Activated CD4-positive, alpha-beta T cell treated with anti-CD3 and anti-CD28 coated beads, Interleukin-2, Interleukin-6, amounts not matched to agents 100 ng/mL and 50 ng/mL, durations not matched to agents 16 hours and 8 hours (primary cell): ENCODE measurements at places on chromosomes 4 and X.
A peak's percentile ranks its signal among the peaks of the same experiment; 100 is the strongest.

GRCh38 chr4:72994670-72995069 lies 74.8 kb downstream of the COX18 start:
- DNase-seq, result no peak

DNA sequence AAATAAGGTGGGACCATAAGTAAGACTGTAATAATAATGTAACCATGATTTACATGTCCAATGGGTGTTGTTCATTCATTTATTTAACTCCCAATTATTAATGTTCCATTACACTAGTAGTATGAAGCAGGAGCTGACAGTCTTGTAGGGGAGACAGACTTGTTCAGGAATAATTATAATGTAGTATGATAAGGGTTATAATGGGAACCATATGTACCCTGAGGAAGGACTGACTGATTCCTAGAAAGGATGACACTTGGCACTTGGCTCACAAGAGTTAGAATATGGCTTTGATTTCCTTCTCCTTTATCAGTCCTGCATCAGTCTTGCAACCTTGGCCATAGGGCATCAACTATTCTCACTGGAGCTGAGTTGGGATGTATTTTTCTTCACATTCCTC lies 24.2 kb downstream of the PCDH7 start:
- DNase-seq, result no peak

DNA sequence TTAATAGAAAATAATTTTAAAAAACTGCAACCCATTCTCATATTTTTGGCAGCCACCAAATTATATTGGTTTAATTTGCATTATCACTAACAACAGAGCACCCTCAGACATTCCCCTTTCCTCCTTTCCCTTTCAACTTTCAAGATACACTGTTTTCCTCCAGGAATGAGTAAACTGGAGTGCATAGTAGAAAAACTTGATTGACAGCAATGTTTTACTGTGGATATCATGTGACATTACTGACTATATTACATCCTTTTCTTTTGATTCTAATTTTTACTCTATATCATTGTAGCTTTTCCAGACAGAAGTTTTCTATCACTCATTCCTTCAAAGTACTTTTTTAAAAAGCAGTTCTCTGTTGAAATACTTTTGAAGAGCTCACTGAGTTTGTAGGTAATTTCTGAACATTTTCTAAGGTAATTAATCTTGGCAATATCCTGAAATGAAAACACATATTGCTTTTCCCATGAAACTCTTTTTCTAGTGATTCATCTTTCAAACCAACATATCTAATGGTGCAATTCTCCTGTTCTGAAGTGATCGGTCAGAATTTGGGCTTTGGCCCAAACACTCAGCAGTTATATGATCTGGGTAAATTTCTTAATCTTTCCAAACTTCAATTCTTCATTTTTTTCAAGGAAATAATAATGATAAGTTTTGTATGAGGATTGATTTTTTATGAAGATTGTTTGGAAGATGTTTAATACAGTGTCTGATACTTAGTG lies 920.4 kb upstream of the EPHA5 start:
- no peak for DNase-seq

GRCh38 chr4:24991015-24991414 lies 39.7 kb downstream of the LGI2 start:
- DNase-seq, result no peak

DNA sequence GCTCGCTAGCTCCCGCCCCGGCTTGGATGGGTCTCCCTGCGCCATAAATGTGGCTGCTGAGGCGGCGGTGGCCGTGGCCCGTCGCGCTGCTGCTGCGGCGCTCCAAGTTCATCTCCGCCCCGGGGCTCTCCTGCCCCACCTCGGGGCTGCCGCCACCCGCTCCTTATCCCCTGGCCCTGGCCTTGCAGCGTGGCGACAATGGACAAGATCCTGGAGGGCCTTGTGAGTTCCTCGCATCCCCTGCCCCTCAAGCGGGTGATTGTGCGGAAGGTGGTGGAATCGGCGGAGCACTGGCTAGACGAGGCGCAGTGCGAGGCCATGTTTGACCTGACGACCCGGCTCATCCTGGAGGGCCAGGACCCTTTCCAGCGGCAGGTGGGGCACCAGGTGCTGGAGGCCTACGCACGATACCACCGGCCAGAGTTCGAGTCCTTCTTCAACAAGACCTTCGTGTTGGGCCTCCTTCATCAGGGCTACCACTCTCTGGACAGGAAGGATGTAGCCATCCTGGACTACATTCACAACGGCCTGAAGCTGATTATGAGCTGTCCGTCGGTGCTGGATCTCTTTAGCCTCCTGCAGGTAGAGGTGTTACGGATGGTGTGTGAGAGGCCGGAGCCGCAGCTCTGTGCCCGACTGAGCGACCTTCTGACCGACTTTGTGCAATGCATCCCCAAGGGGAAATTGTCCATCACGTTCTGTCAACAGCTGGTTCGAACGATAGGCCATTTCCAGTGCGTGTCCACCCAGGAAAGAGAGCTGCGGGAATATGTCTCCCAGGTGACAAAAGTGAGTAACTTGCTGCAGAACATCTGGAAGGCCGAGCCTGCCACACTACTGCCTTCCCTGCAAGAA lies 763 bp downstream of the USP38 start:
- DNase-seq, result peak; percentile 37

- no peak for DNase-seq
These were observed 452.3 kb downstream of the ZIC3 start for GRCh38 chrX:138018145-138018799.

DNA sequence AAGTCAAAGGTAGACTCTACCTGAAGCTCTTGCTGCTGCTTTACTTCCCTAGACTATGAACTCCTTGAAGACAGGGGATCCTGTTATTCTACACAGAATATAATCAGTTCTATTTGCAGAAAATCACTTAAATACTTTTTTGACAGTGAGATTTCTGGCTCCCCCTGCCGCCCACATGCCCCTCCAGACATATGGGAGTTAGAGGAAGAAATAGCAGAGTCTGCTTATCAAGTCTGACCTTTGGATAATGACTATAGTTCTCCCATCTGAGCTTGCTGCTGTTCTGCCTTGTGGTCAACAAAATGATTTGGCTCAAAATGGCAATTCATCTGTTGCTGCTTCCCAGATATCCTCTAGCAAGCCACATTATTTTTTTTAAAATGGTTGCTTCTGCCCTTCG lies 101.1 kb downstream of the ENOX2 start:
- DNase-seq, result no peak

GRCh38 chrX:9865804-9866472 lies 79.7 kb downstream of the SHROOM2 start:
- no peak for DNase-seq

DNA sequence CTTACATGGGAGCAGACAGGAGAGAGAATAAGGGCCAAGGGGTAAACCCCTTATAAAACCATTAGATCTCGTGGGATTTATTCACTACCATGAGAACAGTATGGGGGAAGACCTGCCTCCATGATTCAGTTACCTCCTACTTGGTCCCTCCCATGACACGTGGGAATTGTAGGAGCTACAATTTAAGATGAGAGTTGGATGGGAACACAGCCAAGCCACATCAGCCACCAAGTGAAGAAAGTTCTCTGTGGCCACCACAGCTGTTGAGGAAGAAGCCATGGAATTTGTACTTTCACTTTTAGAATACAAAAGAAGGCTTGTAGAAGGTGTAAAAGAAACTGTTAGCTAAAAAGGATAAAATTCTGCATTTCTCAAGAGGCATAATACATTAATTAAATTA lies 67.0 kb upstream of the CXorf51A start:
- DNase-seq, result no peak

DNA sequence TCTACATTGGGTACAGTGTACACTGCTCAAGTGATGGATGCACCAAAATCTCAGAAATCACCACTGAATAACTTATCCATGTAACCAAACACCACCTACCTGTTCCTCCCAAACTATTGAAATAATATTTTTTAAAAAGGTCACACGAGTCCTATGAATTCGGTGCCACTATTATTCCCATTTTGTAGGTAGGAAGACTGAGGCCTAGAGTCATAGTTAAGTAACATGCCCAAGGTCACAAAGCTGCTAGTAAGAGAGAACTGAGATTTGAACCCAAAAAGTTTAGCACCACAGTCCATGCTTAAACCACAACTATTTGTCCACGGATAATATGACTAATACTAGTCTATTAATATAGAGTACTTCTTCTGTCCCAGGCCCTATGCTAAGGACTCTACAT lies 2.7 kb downstream of the ARHGEF6 start:
- DNase-seq, result no peak

GRCh38 chr4:33446953-33447352 lies 2726.8 kb downstream of the PCDH7 start:
- DNase-seq, result no peak

DNA sequence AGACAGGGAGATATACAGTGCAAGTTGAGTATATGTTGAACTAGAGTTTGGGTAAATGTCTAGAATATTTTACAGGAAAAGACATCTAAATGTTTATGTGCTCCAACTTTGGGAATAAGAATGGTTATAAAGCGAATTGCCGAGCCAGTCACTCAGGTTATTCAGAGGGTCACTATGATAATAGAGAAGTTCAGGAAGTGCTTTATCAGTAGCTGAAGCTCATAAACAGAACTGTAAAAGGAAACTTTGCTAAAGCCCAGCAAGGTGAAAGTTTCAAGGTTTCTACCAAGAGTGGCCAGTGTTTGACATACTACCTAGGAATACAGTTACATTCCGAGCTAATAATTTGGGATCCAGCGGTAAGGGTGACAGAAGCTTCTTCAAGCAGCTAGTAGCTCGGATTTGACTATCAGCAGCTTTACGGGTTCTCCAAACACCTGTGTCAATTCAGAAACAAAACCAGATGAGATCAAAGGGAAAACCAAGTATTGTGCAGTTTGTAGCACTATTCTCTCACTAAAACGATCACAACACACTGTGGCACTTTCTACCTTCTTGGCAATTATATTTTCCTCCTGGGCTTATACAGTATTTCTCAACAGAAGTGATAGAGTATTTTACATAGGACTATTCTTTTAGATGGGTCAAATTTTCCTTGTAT lies 17.2 kb upstream of the BCLAF3 start:
- DNase-seq, result no peak

- DNase-seq, result no peak
These were observed 112.7 kb downstream of the TBL1X start for GRCh38 chrX:9577555-9577954.

DNA sequence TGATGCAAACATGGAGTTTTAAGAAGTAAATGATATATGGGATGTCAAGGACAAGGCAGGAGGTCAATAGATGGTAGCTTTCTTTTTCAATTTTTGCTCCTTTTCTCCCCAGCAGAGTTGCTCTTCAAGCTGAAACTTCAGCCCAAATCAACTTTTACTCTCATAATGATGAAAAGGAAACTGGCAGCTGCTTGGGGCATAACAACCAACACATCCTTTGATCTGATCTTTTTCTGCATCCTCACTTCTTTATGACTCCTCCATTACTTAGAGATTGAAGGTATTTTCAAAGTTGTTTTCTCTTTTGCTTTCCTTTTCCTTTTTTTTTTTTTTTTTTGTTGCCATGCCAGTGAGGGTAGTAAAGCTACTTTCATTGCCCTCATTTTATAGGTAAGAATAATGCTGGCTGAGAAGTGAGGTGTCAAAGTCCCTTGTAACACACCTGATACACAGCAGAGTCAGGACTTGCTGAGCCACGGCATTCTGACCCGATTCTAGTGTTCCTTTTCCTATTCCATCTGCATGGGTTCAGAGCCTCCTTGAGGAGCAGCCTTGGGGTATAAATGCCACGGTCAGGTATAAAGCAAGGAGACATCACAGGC lies 26.9 kb downstream of the SLC2A9 start:
- peak; percentile 53 for DNase-seq

DNA sequence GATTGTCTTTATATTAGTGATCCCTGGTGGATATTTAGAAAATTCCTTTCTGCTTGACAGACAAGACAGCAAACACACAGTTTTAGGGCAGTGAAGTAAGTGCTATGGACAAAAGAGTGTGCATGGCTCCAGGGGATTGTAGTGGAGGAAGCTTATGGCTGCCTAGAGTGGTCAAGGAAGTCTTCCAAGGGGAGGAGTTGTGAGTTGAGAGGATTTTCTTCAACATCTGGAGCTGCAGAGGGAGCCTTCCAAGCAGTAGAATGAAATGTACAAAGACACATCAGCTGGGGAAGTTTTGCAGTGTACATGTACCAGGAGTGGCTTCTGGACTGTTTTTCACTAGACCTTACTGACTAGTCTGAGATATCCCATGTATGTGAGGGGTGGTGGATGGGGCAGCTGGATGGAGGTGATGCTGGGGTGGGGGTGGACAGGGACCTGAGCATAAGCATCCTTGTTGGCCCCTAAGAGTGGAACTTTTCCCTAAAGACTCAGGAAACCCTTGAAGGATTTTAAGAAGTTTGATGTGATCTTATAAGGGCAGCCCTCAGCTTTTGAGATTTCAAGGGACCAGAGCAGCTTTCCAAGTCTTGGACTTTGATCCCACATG lies 160.5 kb upstream of the TAPT1 start:
- no peak for DNase-seq

- peak; percentile 63 for DNase-seq
These were observed at the start of gene PLAC8 for GRCh38 chr4:83114576-83114975. Gene PLAC8 (minus strand): TSS chr4:83114729. CDS start chr4:83107921, 6,808 bp downstream.

- no peak for DNase-seq
These were observed 70.8 kb downstream of the STIM2 start for GRCh38 chr4:26931451-26931850.

- DNase-seq, result no peak
These were observed 98.8 kb downstream of the CDS1 start for GRCh38 chr4:84681486-84682274.

GRCh38 chr4:158805635-158806471 lies 37.0 kb downstream of the FNIP2 start:
- no peak for DNase-seq

- no peak for DNase-seq
These were observed 115.6 kb downstream of the SPANXA1 start for GRCh38 chrX:141468940-141469339.

- no peak for DNase-seq
These were observed 4.2 kb downstream of the MID2 start for GRCh38 chrX:107829878-107830277.

DNA sequence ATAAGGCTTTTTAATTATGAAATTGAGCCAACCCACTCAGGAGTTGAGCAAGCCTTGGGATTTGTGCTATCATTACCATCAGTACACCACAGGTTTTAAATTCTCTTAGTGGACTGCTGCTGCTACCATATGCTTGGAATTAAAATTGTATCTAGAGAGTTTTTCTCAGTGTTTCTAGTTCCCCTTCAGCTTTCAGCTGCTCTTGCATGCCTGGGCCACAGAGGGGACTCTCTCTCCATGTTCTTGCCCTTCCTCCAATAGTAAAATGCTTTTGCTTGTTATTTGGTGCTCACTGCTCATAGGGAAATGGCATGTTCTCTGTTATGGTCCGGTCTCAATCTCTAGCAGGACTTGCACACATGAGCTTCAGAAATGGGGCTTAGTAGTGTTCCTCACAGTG lies 101.9 kb downstream of the IGSF1 start:
- no peak for DNase-seq

GRCh38 chrX:66912417-66912816 lies 273.5 kb upstream of the EDA2R start:
- no peak for DNase-seq

DNA sequence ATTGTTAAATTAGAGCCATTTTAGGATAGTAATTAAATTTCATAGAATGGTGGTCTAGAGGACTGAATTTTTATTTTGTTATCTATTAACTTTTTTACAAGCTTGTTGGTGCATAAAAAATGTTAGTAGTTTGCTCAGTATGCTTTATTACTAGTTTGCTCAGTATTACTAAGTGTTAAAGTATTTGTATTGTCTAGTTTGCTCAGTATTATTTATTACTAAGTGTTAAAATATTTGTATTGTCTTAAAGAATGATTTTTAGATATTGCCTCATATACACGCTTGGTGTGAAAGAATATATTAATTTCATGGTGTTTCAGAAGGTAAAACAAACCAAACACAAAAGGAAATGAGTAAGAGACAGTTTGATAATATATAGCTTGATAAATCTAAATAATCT lies 268.4 kb upstream of the MAGEB18 start:
- DNase-seq, result no peak

GRCh38 chrX:581720-582298 lies 48.8 kb upstream of the SHOX start:
- no peak for DNase-seq
